ENCODE measurements at places on chromosomes 6 and 20.

DNA sequence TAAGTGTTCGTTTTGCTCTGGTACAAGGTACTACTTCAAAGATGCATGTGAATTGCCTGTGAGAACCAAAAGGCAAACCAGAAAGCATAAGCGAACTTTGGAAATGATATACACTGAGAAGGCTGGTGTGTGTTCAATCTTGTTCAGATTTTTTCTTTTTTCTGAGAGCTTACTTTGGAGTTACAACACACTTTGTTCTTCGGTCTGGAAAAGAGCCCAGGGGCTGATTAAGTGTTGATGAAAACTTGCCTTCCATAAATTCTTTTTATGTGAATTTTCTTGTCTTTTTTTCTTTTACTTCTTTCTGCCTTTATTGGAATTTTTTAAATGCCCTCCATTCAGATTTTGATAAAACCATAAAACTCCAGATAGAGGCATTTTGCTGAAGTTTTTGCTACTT lies 395.1 kb upstream of the SASH1 start:
- DNase-seq, result no peak

DNA sequence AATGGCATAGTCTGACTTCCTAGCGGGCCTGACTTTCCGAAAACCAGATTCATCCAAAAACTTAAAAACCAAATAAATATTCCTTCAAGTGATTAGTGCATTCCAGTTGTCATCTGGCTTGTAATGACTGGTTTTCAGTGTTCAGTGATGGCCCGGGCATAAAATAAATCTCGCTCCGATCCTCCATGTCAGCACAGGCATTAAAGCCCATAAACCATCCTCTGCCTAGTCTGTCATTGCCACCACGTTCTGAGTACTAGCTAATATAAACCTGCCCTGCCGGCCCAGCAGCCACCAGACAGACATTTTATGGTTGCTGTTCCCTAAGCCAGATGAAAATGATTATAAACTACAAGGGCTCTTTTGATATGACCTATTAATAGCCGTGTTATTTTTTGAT lies 232.3 kb upstream of the GMDS start:
- no peak for DNase-seq

GRCh38 chr6:79463621-79464050 lies 73.6 kb downstream of the LCA5 start:
- DNase-seq, result no peak

- DNase-seq, result no peak
Observed at GRCh38 chr6:14038467-14039437, 78.8 kb upstream of the CD83 start.

- DNase-seq, result no peak
Observed at GRCh38 chr20:24574307-24574706, 104.9 kb downstream of the SYNDIG1 start.

DNA sequence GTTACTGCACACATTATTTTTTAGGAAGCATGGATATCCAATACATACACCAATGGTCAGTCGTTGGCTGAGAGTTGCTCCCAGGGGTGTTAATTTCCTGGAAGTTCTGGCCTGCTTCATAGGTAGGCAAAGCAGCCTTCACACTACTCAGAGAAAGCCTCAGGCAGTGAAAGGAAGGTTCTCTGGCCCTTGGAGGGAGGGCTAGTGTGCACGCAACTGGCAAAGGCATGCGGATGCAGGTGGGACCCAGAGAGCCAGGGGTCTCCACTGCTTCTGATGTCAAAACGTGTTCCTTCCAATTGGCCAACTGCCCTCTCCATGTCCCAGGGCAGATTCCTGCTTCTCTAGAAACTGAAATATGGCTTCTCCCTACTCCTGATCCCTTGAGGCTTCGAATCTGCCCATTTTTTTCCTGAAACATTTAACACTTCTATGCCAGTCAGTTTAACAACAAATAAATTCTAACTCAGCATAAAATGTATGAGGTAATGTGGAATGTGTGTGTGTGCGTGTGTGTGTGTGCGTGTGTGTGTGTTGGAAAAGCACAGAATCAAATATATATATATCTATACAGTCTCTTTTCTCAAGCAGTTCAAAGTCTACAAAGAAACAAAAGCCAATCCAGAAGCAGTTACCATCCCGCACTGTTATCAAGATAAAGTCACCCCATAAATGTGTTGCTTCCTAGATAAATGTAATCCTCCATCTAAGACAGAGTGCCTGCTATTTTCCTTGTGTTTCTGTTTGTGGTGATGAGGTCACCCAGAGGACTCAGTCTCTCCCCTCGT lies 94.0 kb upstream of the HIVEP1 start:
- DNase-seq, result no peak

Measured in NCI-H1436 (cell line).